ENCODE measurements at places on chromosomes 6 and 20.

DNA sequence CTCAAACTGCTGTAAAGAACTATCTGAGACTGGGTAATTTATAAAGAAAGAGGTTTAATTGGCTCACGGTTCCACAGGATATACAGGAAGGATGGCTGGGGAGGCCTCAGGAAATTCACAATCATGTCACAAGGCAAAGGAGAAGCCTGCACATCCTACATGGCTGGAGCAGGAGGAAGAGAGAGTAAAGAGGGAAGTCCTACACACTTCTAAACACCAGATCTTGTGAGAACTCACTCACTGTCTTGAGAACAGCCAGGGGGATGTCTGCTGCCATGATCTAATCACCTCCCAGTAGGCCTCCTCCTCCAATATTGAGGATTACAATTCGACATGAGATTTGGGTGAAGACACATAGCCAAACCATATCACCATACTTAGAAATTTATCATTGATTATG lies 1307.0 kb upstream of the GJE1 start:
- DNase-seq = no peak

DNA sequence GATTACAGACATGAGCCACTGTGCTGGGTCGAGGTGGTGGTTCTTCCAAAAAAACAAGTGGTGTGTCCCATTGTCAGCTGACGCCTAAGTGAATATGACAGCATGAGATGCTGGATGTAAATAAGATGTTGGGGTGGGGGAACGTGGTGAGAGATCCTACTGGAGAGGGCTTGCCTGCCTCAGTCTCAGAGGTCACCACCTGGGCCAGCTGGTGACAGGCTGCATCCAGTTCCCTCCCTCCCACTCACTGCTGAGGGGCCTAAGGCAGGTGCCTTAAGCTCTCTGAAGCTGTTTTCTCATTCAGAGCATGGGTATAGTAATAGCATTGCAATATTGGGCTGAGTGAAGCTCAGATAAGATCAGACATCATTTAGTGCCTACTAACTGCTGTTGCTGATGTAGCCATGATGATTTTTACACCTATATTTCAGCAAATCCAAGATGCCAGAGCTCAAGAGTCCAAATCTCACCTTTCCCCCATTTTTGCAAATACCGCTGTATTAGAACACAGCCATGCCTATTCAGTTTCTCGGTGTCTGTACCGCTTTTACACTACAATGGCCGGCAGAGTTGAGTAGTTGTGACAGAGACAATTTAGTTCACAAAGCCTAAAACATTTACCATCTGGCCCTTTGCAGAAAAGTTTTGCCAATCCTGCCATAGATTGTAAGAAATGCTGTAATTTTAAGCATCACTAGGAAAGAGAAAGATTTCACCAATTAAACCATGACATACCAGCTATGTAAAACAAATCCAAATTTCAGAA lies 171.3 kb downstream of the ANKRD60 start:
- peak; percentile 26 for DNase-seq

DNA sequence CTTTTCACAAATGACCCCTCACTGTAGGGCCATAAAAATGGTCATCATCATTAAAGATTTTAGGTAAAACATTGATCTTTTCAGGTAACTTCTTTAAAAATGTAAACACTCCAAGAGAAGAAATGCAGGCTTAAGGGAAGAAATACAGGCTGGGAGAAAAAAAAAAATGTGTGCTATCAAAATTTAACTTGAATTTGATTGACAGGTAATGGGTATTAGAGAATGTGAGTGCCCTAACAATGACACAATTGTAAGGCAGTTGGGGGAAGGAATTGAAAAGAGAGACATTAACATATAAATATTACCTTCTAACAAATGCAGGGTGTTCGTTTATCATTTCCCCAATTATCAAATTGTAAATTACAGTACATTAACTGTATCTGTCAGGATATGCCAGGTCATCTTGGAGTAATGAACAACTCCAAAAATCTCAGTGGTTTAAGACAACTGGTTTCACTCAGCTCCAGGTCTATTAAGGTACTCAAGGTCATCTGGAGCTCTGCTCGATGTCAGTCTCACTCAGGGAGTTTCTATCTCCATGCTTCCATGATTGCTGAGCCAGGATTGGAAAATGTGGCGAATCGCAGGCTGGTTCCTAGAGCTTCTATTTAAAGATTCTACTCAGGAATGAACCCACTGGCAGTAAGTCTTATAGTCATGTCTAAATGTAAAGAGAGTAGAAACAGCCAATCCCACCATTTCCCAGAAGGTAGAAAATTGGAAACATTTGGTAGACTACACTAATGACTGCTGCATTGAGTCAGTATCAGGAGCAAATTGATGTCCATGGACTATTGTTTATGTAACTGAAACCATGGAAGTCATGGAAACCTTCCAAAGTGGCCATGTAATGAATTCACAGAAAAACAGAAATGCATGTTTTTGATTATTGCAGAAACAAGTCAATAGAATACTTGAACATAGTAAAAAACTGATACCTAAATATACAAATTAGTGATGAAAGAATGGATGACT lies 55.6 kb downstream of the FRK start:
- no peak for DNase-seq

- DNase-seq = no peak
Measured at GRCh38 chr20:9179867-9180266, 111.0 kb downstream of the PLCB4 start.

DNA sequence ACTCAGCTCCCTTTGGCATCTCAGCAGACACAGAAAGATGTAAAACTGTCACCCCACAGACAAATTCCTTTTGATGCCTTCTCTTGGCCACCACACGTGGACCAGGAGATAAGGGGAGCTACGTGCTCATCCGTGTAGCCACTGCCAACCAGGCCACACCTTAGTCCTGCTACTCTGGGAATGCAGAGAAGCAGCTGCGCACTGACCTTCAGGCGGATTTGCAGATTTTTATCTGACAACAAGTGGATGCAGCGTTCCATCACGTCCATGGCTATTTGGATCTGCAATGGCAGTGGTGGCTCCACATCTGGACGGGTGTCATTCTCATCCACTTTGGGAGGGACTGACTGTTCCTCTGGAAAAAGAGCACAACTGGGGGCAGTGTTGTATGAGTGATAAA lies 30.8 kb downstream of the TTI1 start:
- DNase-seq = no peak

- no peak for DNase-seq
Measured at GRCh38 chr6:27847706-27848105, 64.5 kb downstream of the OR2B2 start.

DNA sequence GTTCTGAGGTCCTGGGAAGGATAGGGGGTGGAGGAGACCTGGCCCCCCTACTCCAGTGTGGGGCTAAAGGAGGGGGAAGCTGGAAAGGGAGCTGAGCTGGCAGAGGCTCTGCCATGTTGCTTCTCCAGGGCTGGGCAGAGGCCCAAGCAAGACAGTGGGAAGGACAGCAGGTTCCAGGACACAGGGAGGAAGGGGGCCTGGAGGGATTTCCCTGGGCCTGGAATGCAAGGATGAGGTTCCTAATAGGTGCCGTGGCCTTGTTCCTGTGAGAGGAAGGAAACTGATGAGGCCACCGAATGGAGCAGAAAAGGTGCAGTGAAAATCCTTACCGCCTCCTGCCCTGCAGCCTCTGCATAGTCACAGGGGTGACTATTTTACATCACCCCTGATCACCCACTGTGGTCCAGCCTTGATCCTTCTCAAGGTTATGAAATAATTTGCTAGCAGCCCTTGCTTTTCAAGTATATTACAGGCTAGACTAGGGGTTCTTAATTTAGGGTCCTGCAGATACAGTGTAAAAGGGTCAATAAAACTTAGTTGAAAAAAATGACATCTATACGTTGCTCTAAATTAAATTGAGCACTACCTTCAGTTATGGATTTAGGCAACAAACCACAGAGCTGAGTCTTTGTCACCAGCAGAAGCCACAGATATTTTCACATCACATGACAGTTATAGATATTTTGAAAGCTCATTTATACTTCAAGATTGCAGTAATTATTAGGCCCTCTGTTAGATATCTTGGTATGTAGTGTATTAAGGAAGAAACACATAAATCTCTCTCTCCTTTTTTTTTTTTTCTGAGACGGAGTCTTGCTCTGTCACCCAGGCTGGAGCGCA lies 45.7 kb upstream of the RNF24 start:
- DNase-seq = no peak

DNA sequence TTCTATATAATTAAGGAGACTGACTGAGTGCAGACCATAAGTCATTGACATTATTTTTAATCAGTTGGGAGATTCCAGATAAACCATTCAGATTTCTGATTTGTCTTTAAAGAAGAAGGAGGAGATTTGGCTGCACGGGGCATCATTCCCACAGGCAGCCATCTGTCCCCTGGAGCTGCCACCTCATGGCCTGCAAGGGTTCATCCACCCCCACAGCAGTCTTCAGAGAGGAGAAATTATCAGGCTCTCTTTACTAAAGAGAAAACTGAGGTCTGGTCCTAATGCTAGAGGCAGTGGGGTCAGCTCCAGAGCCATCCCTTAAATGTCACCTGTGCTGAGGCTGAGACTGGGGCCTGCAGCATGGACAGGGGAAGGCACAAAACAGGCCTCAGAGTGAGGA lies 501.3 kb upstream of the SULF2 start:
- DNase-seq = no peak

DNA sequence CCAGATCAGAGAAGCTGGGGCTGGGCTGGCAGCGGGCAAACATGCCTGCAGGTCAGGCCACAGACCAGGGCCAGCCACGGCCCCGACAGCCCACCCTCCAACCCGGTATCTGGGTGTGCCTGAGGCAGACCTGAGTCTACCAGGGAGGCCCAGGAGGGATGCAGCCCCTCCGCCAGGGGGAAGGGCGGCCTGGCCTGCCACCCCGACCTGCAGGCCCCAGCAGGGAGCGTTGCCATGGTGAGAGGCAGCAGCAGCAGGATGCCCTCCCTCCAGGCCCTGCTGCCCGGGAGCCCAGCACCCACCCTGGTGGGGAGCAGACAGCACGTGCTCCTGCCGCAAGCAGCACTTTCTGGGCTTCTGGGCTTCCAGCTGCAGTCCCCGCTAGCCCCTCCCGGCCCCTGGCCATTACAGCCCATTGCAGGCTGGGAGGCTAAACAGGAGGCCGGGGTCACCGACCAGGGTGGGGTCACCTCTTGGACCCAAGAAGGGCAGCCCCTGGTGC lies 3.8 kb upstream of the EEF1A2 start:
- no peak for DNase-seq

DNA sequence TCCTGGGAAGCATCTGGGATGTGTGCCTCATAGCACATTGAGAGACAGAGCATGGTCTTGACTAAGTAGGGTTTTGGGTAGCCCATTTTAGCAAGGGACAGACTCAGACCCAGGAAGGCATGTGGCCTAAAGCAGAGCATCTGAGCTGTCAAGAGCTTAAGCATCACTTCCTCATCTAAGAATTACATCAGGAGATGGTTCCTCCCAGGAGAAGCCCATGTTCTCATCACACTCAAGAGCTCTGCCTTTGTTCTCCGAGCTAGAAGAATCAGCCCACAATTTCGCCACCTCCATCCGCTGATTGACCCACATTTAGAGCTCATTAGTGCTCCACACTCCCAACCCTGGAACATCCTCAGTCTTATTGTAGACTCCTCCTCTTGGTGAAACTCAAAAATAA lies 68.3 kb downstream of the NPEPL1 start:
- DNase-seq = no peak

DNA sequence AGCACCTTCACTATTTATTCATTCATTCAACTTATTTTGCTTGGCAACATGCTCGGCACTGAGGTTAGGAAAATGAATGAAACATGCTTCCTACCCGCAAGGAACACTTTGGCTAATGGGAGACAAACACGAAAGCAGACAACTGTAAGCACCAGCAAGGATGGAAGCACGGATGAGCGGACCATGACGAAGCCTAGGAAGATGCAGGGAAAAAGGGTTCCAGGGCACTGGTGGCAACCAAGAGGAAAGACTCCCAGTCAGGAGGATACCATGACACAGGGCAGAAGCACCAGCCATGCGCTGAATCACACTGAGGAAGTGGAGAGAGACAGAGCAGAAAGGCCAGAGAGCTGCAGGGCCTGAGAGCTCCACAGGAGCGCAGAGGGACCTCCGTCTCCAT lies 9.8 kb downstream of the PDE10A start:
- DNase-seq = no peak

DNA sequence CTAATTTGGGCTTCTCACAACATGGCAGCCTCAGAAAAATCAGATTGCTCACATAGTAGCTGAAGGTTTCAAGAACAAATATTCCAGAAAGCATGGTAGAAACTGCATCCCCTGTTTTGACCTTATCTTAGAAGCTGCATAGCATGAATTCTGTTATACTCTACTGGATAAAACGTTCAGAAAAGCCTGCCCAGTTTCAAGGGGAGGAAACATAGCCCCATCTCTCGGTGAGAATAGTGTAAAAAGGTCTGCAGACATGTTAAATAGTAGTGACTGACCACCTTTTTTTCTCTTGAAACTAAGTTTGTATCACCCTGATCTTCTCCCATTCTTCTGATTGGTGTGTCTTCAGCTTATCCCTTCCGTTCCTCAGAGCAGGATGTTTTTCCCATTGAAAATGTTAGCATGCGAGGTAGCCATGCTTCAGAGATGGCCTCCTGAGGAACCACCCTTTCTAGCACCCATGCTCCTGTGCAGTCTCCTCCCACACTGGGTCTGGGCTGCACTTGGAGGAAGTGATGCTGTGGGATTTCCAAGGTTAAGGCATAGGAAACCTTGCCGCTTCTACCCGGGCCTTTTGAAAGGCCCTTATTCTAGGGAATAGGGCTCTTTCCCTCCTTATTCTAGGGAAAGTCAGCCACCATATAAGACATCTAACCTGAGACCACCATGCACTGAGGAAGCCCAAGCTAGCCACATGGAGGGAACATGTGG lies 50.1 kb downstream of the MARCKS start:
- no peak for DNase-seq

DNA sequence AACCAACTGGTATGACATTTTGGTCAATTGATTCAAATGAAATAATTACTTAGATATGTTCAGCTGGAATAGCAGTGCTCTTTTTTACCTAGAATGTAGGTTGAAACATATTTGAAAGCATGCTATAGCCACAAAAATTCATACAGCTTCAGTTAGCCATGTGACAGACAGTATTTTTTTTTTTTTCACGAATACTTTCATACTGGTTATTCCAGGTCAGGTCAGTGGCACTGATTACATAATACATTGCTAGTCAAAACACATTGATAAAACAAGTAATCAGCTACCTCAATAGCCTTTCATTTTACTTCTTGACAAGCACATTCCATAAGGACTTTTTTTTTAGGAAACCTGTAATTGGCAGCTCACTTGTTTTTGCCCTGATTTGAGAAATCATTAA lies 222.6 kb downstream of the EYA4 start:
- DNase-seq = no peak

DNA sequence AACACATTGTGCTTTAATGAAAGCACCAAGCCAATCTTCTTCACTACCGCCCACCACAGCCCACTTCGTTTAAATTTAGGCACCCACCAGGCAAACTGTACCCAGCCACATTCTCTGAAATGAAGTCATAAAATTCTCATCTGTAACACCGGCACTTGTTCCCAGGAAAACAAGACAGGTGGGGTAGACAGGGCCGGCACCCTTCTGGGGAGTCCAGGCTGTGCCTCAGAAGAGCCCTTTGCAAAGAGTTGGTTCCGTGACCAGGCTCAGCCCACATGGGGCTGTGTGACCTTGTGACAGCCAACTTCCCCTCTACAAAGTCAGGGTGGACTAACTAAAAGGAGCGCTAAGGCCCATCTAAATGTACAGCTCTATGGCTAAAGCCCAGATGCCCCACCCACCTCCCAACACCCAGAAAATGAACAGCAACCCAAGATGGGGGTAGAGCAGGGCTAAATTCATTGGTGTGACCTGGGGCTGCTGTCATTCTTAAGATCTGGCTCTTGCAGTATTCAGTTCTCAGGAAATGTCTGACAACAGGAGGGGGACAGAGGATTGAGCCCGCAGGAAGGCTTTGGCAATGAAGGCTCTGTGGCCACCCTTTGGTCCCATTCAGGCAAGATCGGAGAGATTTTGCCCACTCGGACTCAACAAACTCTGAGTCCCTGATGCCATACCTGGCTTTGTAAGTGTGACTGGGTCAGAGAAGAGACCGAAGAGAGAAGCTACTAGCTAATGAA lies 56.7 kb downstream of the TRERF1 start:
- DNase-seq = no peak

Measured in chondrocyte (in vitro differentiated cells).